ENCODE measurements at places on chromosomes 13 and 19.

GRCh38 chr13:45658586-45659235 is 43.2 kb upstream of the ERICH6B start:
- no peak for DNase-seq

DNA sequence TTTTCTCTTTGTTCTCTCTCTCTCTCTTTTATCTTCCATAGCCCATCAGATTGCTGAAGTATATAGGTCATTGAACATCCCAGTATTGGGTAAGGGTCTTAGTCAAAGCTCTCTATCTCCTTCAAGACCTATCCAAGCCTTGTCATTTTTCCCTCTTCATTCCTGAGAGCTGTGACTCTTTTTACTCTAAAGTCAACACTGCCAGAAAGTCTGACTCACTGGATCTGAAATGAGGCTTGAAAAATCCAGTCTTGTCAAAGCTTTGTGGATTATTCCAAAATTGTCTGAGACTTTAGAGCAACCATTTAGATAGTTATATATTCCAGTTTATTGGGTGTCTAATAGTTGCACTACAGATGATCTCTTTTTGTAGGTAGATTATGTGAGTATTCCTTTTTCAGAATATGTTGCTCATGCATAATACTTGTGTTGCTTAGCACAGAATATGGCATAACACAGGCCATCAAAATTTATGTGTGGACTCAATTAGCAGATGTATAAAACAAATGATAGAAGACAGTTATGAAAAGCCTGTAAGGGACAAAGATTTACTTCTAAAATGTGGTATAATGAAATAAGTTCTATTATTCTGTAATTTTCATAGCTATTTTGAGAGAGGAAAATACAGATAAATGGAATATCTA is 389.3 kb upstream of the PCDH9 start:
- DNase-seq: no peak

GRCh38 chr13:50123862-50124535 is 108.8 kb downstream of the KCNRG start:
- peak; percentile 97 for DNase-seq

- no peak for DNase-seq
These were observed 71.1 kb downstream of the PIBF1 start for GRCh38 chr13:72853000-72853399.

- peak; percentile 53 for DNase-seq
These were observed 17.0 kb upstream of the COX7A1 start for GRCh38 chr19:36169084-36169760.
